ENCODE measurements at places on chromosomes 7 and 10.

DNA sequence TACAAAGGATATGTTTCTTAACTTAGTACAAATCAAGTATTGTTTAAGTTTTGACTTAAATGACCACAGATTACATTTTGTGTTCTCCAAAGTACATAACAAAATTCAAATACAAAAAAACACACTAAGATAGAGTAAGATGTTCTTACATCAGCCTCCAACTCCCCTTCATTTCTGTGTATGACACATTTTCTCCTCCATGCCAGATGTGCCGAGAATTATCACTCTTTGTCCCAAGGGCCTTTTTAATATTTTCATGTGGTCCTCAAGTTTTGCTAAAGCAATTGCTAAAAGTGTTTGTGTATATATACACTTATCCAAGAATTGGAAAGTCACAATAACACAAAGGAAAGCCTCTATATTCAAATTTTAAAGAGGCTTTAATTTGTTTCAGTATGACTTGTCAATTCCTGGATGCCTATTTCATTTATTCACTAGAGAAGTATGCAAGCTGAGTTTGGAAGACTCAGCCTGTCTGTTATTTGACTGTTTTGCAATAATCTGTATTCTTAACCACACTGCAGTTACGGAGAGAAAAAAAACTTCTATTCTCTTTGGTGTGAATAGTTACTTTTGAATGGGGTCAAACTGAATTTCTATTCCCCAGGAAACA is 586.4 kb upstream of the SEMA3D start:
- no peak for DNase-seq

DNA sequence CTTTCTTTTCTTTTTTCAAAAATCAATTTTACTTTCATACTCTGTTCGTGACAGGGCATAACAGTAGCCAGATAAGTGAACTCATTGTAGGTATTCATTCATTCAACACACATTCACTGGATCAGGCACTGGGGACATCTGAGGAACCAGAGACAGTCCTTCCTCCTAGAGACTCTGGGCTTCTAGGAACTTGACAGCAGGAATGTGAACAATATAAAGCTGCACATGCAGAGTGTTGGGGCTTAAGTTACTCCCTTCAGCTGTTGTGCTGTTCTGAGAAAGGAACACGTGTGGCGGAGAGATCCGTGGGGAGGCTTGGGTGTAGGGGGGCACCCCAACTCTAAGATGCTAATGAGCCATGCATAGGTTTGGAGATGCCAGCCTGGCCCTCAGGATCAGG is 120.4 kb downstream of the PKD1L1 start:
- no peak for DNase-seq

- DNase-seq = no peak
Observed at GRCh38 chr10:71395621-71396020, 1.1 kb upstream of the CDH23 start.

DNA sequence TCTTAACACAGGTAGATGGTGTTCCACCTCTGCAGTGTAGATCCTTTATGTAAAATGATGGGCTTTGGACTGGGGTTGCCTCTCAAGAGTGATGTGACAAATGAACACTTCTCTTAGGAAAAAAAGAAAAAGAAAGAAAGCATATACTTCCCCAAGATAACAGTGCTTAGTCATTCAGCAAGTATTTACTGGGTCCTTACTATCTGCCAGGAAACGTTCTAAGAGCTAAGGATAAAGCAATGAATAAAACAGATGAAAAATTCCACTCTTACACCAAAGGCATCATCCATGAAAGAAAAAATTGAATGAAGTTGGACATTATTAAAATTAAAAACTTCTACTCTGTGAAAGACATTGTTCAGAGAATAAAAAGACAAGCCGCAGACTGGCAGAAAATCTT is 177.3 kb downstream of the C7orf25 start:
- DNase-seq = no peak

Measured in activated CD4-positive, alpha-beta memory T cell treated with anti-CD3 and anti-CD28 coated beads for 36 hours (primary cell).